Forelimb muscle (tissue), 1 donor: ENCODE measurements at places on chromosomes 3 and 15. TPM values are rescaled to one million over a fixed set of nuclear protein-coding genes. Genes with fewer than 3 reads are reported as not detected.

The IQCF5 gene
- polyA plus RNA-seq, result not detected

The TNFSF10 gene
- 9.4 TPM for polyA plus RNA-seq

The ETV5 gene
- 29.3 TPM for polyA plus RNA-seq

The CLDN11 gene
- 1.7 TPM for polyA plus RNA-seq

The SUCLG2 gene
- polyA plus RNA-seq, result 31.6 TPM

The CCDC80 gene
- 67.9 TPM for polyA plus RNA-seq

The ZMYND10 gene
- 1.1 TPM for polyA plus RNA-seq

The GPR27 gene
- polyA plus RNA-seq, result 3.0 TPM

The MAP6D1 gene
- 41.3 TPM for polyA plus RNA-seq

The OXTR gene
- polyA plus RNA-seq, result 9.4 TPM

The CCDC39 gene
- polyA plus RNA-seq, result 2.7 TPM

The KNL1 gene
- 7.5 TPM for polyA plus RNA-seq

The VPS33B gene
- 10.9 TPM for polyA plus RNA-seq

The POLR2H gene
- 45.6 TPM for polyA plus RNA-seq
